Adrenal gland (tissue), 19 donors: ENCODE measurements at places on chromosomes 6 and 20.

- DNase-seq = no peak
These were observed 12.9 kb downstream of the COX7A2 start for GRCh38 chr6:75230484-75231325.

DNA sequence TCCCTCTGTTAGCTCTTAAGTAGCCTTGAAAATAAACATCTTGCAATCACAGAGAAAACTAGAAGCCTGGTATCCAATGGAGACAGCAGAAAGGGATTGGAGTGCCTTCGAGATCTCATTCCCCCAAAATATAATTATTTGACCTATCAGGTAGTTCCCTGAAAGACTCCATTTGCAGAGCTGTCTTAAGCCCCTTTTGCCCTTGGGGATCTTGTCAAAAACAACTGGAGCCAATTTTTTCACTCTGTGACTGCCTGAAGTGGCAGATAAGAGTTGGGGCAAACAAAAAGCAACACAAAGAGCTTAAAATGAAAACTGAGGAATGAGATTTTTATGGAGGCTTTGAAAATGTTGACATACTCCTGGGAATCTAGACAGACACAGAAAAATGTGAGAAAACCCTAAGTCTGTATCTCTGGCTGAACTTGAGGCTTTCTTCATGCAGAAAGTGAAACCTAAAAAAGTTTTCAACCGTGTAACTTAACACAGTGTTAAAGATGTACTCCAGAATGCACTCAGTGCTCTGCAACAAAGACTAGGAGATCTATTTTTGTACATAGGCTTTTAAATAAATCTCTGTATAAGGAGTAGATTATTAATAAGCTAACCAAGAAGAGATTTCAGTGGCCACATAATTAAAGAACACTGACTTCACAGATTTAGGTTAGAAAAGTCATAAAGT, 971.1 kb upstream of the MAN1A1 start:
- no peak for DNase-seq

- peak; percentile 32 for DNase-seq
These were observed 833 bp downstream of the RAB5IF start for GRCh38 chr20:36606158-36607066.

DNA sequence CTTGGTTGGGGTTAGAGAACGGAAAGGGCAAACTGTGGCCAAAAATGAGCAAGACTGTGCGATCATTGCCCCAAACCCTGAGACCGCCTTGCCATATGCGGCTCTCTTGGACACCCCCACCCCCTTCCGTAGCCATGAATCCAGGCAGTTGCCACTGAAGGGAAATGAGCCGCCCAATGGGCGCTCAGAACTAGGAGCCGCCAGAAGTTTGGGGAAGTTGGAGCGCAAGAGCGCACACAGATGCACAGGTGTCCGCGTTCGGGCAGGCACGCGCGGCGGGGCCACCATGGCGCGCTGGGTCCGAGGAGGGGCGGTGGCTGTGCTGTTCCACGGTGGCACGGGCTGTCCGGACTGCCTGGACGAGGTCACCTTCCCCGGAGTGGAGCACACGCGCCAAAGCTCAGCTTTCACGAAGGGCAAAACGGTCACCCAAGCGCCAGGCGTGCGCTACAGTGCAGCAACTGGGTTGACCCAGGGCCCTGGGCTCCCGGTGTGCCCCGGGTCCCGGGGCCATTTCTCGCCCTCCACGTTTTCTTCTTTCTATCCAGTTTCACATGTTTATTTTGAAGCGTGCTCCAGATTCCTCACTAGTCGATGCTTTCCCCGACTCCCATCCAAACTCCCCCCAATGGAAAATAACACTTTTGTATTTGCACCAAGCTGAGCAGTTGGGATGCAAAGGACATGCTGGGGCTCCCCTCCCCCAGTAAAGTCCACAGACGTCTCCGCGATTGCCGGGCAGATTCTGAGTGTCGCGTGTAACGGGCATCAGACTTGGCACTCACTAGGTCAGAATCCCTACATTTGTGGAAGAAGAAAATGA, 906 bp upstream of the PDE10A start:
- no peak for DNase-seq

DNA sequence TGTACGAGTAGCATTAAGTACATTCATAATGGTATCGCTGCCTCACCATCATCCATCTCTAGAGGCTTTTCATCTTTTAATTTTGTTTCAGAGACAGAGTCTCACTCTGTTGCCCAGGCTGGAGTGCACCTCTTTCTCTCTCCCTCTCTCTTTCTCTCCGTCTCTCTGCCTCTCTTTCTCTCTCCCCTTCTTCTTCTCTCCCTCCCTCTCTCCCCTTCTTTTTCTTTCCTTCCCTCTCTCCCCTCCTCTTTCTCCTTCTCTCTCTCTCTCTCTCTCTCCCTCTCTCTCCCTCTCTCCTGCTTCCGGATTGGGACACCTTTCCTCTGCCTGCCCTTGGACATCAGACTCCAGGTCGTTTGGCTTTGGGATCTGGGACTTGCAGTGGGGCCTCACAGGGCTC, 17.6 kb upstream of the TAF4 start:
- no peak for DNase-seq

DNA sequence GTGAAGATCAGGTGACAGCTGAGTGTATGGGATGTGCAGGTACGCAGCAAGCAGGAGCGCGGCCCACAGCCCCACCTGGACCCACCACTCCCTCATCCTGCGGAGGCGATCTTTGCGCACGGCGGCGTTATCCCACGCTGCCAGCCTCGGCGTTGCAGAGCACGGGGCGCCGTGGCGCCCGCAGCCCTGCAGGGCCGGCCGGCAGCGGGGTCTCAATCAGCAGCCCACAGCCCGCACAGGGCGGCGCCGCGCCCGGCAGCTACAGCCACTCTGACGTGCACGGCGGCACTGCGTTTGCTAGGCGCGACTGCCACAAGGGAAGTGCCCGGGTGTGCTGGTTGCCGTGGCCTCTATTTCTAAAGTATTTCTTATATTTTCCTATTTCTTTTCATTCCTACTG, 46.9 kb downstream of the LAMA2 start:
- no peak for DNase-seq

DNA sequence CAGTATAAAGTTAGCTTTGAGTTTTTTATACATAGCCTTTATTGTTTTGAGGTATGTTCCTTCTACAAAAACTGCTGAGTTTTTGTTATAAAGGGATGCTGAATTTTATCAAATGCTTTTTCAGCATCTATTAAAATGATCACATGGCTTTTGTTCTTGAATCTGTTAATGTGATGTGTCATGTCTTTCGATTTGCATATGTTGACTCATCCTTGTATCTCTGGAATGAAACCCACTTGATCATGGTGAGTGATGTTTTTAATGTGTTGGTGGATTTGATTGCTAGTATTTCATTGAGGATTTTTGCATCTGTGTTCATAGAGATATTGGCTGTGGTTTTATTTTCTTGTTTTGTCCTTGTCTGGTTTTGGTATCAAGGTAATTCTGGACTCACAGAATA, 24.7 kb upstream of the BLCAP start:
- DNase-seq = no peak

- no peak for DNase-seq
These were observed 318.5 kb downstream of the C6orf118 start for GRCh38 chr6:164990901-164991300.

DNA sequence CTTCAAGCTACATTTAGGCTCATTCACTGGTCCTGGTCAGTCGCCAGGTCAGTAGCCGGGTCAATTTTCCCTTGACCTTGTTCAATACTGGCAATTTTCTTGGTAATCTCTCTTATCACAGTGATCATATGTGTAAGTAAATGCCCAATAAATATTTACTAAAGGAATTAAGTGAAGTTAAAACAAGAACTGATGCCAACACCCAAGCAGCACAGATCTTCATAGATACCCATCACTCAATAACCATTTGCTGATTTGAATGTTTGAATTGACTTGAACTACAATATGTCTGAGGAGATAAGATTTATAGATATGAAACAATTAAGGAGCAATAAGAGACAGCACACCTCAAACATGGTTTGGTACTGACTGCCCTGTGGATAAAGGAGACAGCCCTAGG, 100.8 kb upstream of the PREP start:
- DNase-seq = no peak

- no peak for DNase-seq
These were observed 17.4 kb upstream of the ARMC12 start for GRCh38 chr6:35719404-35719829.

DNA sequence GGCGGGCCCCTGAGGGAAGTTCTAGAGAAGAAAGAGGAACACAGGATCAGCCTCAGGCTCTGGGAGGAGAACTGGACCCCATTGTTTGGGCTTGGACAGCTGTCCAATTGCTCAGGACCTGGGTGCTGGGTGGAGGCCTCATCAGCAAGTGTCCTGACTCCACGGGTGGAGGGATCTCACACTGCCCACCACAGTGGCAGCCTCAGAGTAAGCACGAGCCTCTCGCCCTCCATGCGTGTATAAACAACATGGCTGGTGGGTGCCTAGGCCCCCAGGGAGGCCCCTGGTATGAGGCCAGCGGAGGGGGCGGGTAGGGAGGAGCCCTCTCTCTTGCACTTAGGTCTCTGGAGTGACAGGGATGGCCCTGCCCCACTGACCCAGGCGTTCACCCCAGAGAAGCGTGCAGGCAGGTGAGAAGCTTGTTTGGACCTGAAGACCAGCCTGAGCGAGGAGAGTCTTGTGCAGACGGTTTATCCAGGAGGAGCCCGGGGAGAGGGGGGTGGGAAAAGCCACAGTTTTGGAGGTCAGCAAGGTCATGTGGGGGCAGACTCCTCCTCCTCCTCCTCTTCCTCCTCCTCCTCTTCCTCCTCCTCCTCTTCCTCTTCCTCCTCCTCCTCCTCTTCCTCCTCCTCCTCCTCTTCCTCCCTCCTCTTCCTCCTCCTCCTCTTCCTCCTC, 41.9 kb upstream of the BHLHE23 start:
- no peak for DNase-seq

DNA sequence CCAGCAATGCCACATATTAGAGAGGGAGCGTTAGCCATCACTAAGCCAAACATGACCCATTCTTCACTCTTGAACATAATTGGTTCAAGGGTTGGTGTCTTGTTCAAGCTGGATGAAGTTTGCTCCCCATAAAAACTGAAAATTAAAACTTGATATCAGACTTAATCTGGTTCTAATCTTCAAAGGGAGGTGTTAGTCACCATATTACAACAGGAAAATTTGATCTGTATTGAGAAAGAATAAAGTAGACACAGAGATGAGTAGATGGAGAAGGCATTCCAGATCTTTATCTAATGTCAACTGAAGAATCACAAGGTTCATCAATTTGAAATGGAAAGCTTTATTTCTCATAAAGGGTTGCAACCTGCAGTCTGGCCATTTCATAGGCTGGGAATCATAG, 972.8 kb downstream of the HACE1 start:
- no peak for DNase-seq

DNA sequence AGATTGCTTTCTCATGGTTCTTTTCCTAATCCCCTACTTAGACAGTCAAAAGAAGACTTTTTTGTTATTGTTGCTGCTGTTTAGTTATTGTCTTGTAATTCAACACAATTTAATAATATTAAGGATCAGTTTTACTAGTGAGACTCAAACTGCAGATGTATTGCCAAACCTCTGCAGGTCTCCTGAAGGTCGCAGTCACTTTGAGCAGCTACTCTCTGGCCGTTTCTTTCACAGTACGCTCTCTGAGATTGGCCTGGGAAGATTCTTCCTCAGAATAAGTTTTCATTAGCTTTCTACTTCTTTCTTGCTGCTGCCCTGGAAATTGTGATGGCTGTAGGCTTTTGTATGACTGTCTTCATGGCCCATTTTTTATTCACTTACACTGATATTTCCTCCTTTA, 930.8 kb downstream of the QKI start:
- DNase-seq = no peak

DNA sequence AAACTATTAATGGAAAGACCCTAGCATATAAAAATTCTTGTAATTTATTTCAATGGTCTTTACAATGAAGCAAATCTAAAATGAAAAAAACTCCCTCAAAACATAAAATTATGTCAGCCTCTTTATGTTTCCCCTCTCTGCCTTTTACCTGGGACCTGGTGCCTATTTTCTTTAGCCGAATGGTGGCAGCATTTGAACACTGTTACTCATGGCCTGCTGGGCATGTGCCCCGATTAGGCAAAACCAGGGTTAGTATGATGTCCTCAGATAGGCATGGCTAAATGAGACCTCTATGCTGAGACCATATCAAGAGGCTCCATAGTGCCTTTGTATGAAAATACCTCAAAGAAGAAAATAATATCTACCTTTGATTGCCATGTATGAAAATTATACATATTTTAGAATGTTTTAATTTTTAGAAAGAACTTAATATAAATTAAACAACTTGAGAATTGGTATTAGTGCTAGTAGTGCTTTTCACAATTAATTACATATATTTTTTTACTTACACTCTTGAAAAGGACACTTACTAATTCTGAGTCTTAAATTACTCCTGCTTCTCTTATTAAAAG, 22.5 kb upstream of the C6orf58 start:
- DNase-seq = no peak

DNA sequence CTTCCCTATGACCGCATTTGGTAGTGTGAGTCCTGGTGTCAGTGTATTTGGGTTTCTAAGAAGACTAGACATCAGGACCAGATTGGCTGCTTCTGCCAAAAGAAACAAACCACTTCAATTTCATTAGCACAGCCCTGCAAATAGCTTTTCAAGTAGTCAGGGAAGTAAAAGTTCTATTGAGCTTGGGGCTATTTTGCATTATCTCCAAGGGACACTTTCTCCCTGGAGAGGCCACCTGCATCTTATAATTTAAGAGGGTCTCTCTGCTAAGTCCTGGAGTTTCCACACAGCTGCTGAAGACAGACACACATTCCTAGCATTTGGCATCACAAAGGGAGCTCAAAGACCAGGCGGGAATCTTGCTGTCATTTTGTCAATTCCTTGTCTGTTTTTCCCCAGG, 141.2 kb downstream of the BMP2 start:
- no peak for DNase-seq

DNA sequence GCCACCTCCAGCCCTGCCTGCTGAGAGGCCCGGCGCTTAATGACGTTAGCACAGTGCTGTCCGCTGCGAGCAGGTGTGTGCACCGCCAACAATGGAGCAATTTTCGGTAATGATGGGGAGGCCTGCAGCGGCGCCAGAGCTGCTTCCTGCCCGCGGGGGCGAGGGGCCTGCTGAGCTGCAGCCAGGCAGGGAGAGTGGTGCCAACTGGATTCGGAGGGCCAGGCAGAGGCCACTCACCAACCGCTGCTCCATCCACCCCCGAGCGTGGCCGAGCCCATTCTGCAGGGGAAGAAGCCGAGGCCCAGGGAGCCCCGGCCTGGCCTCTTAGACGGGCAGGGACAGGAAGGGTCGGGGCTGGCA, 9.6 kb downstream of the HRH3 start:
- DNase-seq = no peak

- no peak for DNase-seq
These were observed 61.1 kb downstream of the NFATC2 start for GRCh38 chr20:51481341-51481914.

- DNase-seq = no peak
These were observed 241.9 kb upstream of the MOCS1 start for GRCh38 chr6:40176152-40176551.

- peak; percentile 67 for DNase-seq
These were observed 84.4 kb downstream of the GMPR start for GRCh38 chr6:16322666-16323312.

- no peak for DNase-seq
These were observed 610.7 kb downstream of the QKI start for GRCh38 chr6:164025180-164025579.
